ENCODE measurements at places on chromosomes 12 and 14. TPM values are rescaled to one million over a fixed set of nuclear protein-coding genes. Genes with fewer than 3 reads are reported as not detected.

DNA sequence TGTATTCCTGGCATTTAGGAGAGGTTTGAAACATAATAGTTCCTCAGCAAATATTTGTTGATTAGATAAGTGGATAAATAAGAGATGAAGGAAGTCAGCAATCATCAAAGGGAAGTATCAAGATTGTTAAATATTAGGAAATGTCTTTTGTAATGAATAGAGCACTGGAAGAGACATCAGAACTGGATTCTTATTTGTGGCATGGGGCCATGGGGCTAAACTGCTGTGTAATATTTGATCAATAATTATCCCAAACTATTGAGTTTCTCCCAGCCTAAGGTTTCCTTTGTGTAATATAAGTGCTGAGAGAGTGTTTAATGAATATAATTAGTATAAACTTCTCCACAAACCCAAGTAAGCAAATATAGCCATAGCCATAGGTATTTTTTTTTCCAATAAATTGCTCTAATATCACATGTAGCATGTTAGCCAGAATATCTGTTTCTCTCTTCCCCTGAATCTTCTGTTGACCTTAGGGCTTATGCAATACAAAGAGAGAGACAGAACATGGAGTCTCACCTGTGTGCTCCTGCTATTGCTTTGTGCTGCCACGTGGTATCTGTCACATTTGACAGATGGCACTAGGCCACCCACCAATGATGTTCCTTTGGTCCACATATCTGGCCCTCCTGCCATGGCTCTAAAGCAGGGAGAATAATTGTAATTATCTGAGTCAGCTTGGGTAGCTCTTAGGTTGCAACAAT is 658.7 kb downstream of the SOX5 start:
- no peak overlapping the region for H3K4me3 ChIP-seq
- H3K27me3 ChIP-seq: no peaks in the 10 kb centered on the region
- no peaks in the 10 kb centered on the region for H3K36me3 ChIP-seq
- no peak for DNase-seq
- no peak overlapping the region for H3K27ac ChIP-seq

The FLRT2 gene
- 170 TPM for total RNA-seq

DNA sequence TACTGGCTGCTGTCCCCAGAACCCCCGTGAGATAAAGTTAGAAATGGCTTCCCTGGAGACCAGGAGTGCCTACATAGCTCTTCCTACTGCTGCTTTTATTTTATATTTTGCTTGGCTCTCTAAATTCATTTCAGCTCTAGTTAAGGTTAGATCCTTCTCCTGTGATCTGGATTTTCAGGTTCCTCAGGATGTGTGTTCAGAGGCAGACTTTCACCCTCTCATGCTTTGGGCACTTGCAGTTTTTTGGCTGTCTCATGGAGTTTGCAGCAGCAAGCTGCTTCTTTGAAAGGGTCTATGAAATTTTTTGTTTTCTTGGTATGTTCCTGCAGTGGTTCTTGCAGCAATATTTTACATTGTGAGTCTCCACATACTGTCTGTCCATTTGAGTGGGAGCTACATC is 93.3 kb downstream of the ATP23 start:
- DNase-seq: no peak
- no peak overlapping the region for H3K4me3 ChIP-seq
- H3K27me3 ChIP-seq: no peaks in the 10 kb centered on the region
- H3K36me3 ChIP-seq: peaks cover 5% of the 10 kb centered on the region

- no peak for DNase-seq
- H3K27me3 ChIP-seq: no peaks in the 10 kb centered on the region
- no peaks in the 10 kb centered on the region for H3K4me1 ChIP-seq
- H3K36me3 ChIP-seq: peaks cover 48% of the 10 kb centered on the region
- H3K27ac ChIP-seq: no peak overlapping the region
Measured at GRCh38 chr12:7927470-7927869, 8.5 kb downstream of the SLC2A3 start.

DNA sequence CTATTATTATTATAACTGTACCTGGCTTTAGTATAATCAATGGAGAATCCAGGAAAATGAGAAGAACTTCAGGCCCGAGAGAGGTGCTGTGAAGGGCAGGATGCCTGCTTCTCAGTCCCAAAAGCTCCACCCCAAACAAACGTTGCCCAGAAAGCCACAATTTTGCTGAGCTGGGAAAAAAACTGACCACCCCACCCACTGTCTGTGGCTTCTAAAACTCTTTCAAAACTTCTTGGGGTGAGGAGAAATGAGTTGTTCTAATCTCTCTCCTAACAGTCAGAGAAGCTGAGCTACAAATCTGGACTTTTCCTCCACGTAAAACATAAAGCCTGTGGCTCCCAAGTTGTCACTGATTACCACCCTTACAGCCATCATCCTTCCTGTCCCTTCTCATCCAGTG is 13.4 kb downstream of the VDR start:
- H3K36me3 ChIP-seq: peaks cover 2% of the 10 kb centered on the region
- H3K4me1 ChIP-seq: peaks cover 13% of the 10 kb centered on the region

DNA sequence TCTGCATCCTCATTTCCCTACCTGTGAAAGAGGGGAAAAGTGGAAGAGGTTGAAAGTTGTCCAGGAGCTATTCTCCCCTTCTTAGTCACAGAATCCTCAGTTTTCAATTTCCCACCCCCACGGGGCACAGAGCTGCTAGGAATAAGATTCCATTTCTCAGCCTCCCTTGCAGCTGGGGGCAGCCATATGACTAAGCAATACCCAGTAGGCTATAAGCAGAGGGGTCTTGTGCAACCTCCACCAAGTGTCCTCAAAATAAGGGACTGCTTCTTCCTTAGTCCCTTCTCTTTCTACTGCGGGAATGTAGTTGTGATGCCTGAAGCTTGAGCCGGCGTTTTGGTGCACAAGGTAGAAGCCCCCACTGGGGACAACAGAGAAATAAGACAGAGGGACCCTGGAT is 40.9 kb downstream of the VWF start:
- H3K27me3 ChIP-seq: no peaks in the 10 kb centered on the region
- no peaks in the 10 kb centered on the region for H3K36me3 ChIP-seq
- H3K4me3 ChIP-seq: no peak overlapping the region
- DNase-seq: no peak
- H3K4me1 ChIP-seq: peaks cover 29% of the 10 kb centered on the region
